ENCODE measurements at places on chromosomes 13 and 19.

DNA sequence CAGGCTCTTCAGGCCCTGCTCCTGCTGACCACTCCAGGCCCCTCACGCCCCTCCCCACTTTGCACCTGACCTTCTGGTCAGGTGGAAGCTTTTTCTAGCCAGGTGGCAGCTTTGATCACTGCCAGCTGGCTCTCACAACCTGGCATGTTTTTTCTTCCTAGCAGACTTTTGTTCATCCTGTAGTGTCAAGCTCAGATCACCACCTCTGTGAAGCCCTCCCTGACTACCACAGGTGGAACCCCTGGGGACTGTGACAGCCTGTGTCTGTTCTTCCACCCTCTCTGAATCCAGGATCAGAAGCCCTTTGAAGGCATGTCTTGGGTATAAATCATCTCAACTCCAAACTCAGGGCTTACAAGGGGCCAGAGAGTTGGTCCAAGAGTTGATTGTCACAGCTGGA, 10.3 kb upstream of the CNFN start:
- DNase-seq, result no peak

DNA sequence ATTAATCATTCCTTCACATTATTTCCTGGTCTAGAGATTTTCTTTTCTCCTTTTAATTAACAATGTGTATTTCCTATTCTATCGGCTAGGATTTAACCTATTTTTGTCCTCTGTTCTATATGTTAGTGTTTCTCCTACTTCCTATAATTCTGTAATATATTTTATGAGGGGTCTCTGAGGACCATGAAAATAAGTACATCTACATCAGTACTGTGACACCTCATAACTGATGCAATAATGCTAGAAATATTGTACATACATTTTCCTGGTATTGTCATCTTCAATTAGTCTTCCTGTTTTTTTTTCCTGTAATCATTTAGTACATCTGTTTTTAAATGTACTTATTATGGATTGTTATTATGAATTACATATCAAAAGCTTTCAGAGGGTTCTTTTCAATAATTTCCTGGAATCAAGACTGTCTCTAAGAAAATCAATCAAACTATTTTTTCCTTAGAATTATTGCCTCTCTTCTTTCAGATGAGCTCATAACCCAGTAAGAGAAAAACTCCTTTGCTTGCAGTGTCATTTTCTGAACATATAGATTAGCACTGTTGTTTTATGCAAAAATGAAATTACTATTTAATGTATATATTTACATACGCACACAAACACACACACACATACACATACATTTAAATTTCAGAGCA, 1004.3 kb downstream of the SLITRK5 start:
- DNase-seq, result no peak

GRCh38 chr13:96958286-96958891, 35.9 kb downstream of the OXGR1 start:
- DNase-seq, result no peak

- DNase-seq, result no peak
These were observed 496.4 kb downstream of the FOXO1 start for GRCh38 chr13:40170091-40170490.

- DNase-seq, result no peak
These were observed 22.0 kb downstream of the SLC5A5 start for GRCh38 chr19:17893766-17894165.

DNA sequence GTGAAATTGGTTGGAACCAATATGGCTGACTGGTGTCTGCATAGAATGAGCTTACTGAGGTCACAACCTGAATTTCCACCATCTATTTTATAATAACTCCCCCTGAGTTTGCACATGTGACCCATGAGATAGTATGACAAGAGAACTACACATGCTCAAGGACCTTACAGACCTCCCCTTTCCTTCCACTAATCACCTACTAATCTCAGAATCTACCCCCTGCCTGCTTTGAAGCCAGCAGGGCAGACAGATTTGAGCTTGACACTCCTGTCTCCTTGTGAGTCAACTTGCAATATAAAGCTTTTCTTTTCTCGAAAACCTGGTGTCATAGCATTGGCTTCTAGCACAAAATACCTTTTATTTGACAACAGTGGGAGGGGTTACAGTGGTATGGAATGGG, 248.4 kb downstream of the RFC3 start:
- DNase-seq, result no peak

DNA sequence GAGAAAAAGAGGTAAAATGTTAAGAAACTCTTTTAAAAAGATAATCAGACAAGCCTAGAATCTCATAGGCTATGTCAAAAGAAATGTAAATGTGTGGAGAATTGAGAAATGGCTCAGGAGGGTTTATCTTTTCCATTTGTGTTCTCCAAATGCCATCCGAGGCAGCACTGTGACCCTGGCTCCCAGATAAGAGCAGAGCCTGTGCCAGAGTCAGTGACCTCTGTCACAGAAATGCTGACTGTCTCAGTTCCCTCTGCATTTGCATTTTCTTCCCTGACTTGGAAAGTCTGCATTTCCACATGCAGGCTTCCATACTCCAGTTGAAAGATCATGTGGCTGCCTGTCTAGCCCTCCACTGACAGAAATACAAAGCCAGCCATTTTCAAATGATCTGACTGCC, 42.0 kb downstream of the SERTM1 start:
- DNase-seq, result no peak

DNA sequence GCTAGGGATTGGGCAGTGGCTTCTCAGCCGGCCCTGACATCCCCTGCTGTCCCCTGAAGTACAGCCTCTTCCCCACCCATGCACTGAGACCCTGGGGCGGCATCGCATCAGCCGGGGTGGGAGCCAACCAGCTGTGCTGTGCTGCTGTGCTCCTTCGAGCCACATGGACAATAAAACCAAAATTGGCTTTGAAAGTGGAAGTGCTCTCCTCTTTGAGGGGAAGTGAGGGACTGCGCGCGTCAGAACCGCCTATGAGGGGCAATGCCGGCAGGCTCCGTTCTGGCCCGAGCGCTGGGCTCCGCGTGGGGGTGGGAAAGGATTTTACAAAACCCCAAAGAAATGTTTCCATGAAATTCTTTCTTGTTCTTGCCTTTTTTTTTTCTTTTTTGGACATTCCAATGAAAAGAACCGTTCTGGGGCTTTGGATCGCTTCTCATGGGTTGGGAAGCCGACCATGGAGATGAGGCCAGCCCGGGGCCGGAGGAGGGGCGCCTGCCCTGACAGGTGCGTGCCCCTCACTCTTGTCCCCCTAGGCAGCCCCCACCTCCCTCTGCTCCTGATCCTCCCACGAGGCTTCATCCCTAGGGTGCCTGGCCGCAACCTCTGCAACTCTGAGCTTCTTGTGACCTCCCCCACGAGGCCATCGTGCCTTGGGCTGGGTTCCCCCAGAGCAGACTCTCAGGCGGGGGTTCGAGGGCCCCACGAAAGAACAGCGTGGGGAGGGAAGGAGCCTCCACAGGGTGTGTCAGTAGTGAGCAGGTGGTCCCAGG, 22.6 kb downstream of the KLHL26 start:
- no peak for DNase-seq

GRCh38 chr19:1933244-1933643, 7.7 kb upstream of the CSNK1G2 start:
- DNase-seq, result no peak

- no peak for DNase-seq
These were observed 11.3 kb downstream of the DDX39A start for GRCh38 chr19:14407605-14408484.

All from GM18507 (cell line).